ENCODE measurements at places on chromosomes 2 and 18. TPM values are rescaled to one million over a fixed set of nuclear protein-coding genes. Genes with fewer than 3 reads are reported as not detected.

DIPK1C gene
- 5.7 TPM for total RNA-seq

CAPN14 gene
- 0.23 TPM for total RNA-seq

EIF4E2 gene
- total RNA-seq = 46.3 TPM

MAPRE2 gene
- 162 TPM for total RNA-seq

FAM98A gene
- total RNA-seq = 66.7 TPM

AQP12B gene
- total RNA-seq = not detected

FAM228A gene
- 0.47 TPM for total RNA-seq

GRCh38 chr18:62784966-62785413 is 69.6 kb downstream of the PHLPP1 start:
- DNase-seq = peak; percentile 26

- no peak for DNase-seq
These were observed 70.5 kb downstream of the ID2 start for GRCh38 chr2:8752385-8752784.

GRCh38 chr2:214180686-214181085 is 230.2 kb upstream of the VWC2L start:
- no peak for DNase-seq

- DNase-seq = peak; percentile 32
These were observed 49.5 kb downstream of the C2orf42 start for GRCh38 chr2:70141212-70141901.

DNA sequence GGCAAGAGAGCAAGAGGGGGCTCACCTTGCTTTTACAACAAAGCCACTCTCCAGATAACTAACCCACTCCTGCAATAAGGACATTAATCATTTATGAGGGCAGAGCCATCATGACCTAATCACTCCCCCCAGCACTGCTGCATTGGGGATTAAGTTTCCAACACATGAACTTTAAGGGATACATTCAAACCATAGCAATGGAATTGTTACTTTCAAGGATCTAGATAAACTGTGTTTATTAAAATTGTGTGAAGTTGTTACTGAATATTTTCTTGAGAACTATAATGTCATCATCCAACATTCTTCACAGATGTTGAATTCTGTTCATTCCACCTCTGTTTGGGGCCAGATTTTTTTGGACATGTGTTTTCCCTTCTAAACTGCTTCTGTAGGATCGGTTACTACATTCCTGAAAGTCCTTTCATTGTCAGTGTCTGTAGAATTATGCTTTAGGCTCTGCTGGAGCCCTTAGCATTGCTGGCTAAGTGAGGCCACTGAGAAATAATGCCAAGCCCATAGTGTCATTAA is 50.4 kb downstream of the SPATS2L start:
- DNase-seq = no peak

GRCh38 chr18:48908916-48909315 is 41.8 kb downstream of the SMAD7 start:
- DNase-seq = no peak

GRCh38 chr2:38685116-38685735 is 19.3 kb downstream of the GALM start:
- DNase-seq = no peak

DNA sequence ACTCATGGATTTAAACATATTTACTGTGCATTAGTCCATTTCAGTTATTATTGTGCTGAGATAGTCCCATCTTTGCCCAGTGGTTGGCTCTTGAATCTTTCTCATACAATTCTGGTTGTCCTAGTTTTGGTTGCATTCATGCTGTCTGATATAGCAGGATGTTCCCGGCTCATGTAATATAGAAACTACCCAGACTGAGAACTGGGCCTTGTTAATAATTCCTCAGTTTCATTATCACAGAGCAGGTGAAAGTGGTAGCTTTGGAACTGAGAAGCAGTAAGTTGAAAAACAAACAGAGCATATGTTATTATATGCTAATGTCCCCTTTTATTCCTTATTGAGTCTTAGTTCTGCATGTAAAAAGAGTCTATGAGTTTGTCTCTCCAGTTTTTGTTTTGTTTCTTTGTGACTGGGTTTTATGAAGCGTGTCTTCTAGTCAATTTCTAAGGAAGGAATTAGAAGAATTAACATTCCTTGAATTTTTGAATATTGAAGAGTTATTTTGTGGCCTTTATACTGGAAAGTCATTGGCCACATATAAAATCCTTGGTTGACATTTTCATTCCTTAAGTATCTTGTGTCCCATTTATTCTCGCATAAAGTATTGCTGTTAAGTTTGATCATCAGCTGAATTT is 43.3 kb downstream of the EIF5B start:
- no peak for DNase-seq

DNA sequence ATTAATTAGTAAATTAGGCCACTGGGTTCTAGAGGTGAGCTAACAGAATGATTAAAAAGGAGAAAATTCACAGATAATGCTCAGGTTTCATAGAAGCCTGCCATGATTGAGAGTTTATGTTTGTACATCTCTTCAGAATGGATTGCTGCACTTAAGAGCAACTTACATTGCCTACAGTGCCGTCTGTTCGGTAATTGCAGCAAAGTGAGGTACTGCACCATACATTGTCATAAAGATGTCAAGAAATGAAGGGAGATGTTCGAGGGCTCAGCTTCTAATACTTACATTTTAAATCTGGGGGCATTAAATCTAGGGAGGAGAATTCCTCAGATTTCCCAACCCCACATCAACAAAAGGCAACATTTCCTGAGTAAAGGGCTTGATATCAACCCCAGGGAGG is 976.2 kb upstream of the FANCL start:
- no peak for DNase-seq

DNA sequence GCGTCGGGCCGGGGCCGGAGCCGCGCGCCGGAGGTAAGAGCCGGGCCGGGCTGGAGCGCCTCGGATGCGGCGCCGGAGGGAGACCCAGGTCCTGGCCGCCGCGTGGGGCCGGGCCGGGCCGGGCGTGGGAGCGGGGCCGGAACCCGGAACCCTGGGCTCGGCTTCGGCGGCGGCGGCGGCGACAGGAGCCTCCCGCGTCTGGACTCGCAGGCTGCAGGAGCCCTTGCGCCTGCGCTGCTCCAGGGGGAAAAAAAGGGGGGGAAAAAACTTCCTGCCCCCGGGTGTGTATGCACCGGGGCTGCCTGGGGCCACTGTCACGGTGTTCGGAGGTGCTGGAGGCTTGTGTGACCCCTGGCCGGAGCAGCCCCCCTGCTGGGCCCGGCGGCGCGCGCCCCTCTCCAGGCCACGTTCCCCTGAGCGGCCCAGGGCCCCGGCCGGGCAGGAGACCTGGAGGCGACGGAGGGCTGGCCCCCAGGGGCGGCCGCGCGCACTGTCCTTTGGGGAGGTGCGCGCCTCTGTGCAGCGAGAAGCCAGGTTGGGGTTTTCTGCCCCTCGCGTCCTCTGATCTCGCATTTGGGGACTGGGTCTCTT is 864 bp downstream of the KLHL29 start:
- peak; percentile 21 for DNase-seq

DNA sequence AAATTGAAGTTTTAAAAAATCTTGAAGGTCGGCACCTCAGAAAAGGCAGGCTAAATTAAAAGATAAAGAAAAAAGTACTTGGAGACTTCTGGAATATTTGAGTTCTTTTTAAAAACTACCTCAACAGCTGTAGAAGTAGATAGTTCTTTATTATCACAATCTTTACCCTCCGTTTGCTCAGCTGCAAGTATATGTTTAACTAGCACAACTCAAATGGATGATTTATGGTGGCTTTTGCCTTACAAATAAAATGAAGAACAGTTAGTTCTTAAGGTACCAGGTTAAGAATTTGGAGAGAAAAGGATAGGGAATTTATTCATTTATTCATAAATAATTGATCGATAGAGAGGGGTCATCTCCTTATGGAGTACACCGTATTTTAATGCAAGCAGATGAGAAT is 237.6 kb upstream of the FOSL2 start:
- DNase-seq = no peak

DNA sequence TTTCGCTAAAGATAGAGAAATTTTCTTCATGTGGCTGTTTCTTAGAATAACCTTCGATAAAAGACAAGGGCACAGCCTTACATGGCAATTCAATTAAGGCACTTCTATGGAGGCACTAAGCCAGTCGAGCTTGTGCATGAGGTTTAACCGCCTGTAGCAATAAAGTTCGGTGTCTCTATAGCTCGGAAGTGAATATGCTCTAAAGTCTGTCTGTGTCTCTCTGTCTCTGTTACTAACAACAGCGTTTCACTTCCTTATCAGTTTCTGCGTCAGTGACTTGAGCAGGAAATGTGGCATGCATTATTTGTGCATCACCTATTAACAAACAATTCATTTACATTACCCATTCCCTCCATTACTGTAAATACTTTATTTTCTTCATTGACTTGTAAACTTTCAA is 365.1 kb upstream of the NETO1 start:
- no peak for DNase-seq

- no peak for DNase-seq
These were observed 62.8 kb downstream of the NABP1 start for GRCh38 chr2:191740759-191741158.

DNA sequence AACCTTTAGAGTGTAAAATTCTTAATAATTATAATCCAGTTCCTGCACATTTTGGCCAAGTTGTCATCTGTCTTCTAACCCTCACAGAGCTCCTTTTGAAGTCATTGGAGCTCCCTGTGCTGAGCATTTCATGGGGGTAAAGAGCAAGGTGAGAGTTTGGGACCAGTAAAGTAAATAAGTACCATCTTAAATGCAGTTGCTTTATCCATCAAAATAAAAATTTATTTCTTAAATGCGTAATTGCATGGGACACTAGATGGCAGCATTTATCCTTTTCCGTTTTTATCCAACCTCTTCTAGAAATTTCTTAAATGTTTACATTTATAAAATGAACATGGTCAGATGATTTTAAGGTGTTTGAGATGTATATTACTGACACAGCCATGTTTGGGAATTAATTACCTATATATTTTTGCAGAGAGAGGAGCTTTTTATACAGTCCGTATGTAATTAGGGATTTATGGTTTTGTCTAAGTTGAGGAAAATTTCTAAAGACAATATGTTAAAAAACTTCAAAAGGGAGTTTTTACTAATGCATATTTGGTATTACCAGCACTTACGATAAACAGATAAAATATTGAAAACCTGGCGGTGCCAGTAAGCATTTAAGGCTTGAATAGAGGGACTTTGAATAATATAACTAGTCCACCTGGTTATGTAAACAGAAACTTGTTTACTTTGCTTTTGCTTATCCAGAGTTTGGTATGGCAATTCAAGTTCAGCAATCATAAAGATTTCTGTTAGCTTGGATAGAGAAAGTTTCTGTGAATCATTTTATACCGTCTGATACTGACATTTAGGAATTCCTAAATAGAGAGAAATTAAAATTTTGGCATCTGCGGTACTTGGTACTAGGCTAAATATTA is 54.5 kb downstream of the ACSL3 start:
- DNase-seq = no peak

DNA sequence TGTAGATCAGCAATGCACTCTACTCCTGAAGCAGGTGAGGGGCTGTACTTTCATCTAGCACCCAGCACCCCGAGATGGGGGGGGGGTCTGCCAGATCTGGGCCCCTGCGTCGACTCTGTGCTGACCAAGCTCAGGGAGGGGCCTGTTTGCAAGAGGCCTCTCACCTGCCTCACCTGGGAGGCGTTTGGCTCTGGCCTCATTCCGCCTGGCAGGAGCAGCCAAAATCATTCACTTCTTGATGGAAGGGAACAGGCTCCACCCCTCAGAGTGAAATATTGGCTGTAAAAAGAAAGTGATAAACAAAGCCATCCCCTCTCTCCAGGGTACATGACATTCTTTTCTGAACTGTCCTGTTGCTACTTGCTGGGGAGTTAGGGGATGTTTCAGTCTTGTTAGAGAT is 10.7 kb upstream of the IL1R2 start:
- no peak for DNase-seq

DNA sequence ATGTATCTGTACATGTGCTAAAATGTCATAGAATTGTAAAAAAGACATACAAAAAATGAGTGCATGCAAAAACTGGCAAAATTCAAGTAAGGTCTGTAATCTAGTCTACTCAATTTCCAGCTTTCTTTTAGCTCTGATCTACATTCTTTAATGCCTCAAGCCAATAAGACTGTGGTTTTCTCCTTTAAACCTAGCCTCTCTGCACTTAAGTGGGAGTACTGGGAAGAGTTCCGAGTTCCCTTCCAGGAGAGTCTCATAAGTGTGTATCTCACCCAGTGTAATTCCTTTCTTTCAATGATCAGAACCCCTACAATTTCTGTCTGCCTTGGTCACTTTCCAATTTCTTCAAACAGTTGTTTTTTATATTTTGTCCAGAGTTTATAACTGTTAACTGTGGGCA is 150.1 kb downstream of the PTRHD1 start:
- no peak for DNase-seq

DNA sequence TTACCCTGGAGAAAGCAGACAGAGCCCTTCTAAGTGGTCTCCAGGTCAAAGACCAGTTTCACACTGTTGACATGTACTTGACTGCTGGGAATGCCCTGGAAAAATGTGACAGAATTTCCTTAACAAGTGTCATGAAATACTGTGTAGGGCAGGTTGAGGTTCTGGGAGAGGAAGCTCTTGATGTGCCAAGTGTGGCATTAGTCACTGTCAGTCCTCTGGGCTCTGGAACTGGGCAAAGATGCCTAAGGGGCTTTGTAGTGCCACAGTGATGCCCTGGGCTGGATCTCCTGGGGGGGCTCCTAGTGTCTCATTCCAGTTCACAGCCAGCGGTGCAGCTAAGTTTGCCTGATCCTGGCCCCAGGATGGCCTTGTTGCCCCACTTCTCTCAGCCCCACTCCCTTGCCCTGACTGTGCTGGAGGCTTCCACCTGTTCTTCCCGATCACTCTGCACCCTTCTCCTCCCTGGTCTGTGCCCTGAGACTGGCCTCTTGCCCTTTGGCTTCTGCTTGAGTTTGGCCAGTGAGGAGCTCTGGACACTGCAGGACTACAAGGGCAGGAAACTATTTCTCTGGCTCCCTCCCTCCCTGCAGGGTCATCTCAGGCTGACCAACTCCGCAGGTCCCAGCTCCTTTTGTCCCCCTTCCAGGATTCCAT is 27.0 kb upstream of the FAM124B start:
- DNase-seq = no peak

- DNase-seq = no peak
These were observed 89.5 kb downstream of the CALCRL start for GRCh38 chr2:187358531-187358930.

- no peak for DNase-seq
These were observed 8.6 kb downstream of the CLASP1 start for GRCh38 chr2:121640380-121641316.

DNA sequence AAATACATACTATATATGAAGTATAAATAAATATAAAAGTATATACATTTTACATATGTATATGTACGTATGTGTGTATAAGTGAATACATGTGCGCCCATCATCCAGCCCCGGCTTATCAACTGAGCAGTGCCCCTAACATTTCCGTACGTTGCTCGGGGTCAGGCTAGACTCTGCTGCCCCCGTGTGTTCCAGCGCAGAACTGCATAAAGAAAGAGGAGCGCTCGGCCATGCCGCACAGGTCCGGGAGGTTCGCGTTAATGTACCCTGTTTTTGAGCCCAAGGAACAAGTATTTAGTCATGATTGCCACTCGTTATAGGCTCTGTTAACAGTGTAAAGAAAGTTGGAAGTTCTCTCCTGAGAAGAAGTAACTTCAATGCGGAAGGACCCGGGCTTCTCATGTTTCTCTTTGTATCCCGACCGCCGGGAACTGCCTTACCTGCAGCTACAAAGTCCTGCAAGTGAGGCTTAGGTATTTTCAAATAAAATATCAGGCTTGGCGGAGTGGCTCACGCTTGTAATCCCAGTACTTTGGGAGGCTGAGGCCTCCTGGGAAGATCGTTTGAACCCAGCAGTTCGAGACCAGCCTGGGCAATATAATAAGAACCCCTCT is 55.7 kb downstream of the CD8B2 start:
- DNase-seq = peak; percentile 60

Measured in heart right ventricle (tissue), 16 donors.